ENCODE measurements at places on chromosomes 13 and 19.
A peak's percentile ranks its signal among the peaks of the same experiment; 100 is the strongest.

DNA sequence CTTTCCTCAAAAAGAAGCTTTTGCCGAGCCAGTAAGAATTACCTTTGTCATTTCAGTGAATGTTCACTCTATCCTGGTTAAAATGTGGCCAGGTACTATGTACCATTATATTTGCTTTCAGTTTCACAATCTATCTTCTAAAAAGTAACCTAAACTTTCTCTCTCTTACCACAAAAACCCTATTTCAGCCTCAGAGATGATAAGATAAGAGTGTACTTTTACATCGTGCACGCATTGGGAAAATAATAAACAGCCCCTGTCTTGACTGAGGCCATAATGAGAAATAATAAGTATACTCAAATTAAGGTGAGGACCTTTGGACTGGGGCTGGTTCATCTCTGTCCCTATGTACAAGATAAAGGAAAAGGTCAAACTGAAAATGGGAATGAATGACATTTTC, 77.7 kb downstream of the ZNF726 start:
- no peak for DNase-seq

- DNase-seq: peak; percentile 11
Measured at GRCh38 chr13:100976993-100977392, 302.4 kb upstream of the TMTC4 start.

DNA sequence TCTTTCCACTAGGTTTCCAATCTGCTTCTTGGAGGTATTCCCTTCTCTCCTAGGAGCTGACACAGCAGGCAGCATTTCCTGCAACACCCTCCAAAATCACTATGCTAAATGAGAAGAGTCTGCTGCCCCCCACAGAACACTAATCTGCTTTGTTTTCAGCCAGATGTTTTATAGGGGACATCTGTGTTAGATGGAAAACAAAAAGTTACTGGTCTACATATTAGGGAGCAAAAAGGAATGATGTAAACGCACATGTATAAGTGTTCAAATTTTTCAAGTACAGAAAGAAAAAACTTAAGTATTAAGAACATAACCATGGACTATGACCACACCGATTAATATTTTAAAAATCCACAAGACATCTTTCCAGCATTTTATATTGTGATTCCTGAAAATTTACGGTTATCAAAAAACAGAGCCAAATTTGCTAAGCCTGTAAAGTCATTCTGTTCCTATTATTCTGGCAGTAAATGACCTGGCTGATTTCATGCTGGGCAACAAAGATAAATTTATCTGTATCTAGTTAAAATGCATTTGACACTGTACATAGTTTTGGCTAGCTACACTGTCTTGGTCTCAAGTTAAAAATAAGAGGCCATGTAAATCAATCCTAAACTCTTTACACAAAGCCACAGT, 63.3 kb downstream of the DCLK1 start:
- DNase-seq: peak; percentile 68

DNA sequence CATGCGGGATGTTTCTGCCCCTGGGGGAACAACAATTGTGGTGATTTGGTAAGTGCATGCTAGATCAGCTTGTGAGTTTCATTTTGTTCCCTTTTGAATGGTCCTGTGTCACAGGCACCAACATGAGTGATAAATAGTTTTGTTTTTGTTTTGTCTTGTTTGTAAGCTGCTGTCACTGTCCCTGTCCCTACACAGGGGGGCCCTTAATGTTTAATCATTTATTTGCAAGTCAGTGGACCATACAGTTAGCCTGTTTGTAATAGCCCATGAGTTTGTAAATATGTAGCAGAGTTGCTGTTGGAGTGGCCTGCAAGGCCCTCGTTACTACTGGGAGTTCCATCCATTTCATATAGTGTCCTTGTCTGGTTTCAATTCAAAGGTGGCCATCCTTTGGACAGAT, 979.6 kb upstream of the SPRY2 start:
- no peak for DNase-seq

GRCh38 chr13:81140675-81141074, 799.7 kb upstream of the SPRY2 start:
- DNase-seq: no peak

- DNase-seq: no peak
Measured at GRCh38 chr13:40878823-40879222, 89.4 kb downstream of the SLC25A15 start.

GRCh38 chr13:70518081-70518480, 409.8 kb upstream of the KLHL1 start:
- DNase-seq: no peak

DNA sequence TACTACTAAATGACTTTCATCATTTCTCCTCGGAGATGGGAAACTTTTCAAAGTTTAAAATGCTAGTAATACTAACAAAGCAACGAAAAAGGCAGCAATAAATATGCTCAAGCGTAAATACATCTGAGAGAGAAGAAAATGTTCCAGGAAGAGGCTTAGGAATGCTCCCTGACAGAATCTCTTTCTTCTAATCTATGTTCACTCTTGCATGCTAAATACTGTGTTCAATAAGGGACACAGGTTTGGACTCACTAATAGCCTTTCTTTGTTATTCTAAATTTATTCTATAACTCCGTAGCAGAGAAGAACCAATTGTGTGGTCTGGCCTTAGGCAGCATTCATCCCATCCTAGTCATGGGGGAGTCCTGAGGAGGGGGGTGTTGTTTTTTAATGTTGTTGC, 823.0 kb downstream of the PCDH9 start:
- no peak for DNase-seq

DNA sequence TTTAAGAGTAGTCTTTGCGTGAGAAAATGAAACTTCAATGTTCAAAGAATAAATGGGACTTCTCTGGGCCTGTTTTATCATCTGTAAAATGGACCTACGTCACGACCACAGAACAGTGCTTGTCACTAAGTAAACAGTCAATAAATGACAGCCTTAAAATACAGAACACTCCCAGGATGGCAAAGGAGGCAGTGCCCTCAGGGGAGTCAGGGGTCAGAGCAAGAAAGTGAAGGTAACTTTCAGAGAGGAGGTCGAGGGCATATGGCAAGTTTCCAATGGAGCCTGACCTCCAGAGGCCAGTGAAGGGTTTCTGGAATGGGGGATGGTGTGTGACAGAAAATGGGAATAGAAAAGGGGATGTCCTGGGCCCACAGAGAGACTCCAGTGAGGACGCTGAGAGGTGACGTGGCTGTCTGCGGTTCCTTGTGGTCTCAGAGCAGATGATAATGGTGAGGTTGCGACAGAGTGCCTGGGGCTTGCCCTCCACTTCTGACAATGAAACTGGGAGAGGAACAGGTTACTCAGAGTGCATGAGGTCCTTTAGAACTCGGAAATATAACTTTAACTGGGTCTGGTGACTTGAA, 91.8 kb downstream of the UBL3 start:
- no peak for DNase-seq

GRCh38 chr19:57830071-57830602, at the start of gene ZNF587B:
ZNF587B (plus strand) TSS chr19:57830299; CDS start chr19:57830529, 230 bp downstream.
- DNase-seq: peak; percentile 59

DNA sequence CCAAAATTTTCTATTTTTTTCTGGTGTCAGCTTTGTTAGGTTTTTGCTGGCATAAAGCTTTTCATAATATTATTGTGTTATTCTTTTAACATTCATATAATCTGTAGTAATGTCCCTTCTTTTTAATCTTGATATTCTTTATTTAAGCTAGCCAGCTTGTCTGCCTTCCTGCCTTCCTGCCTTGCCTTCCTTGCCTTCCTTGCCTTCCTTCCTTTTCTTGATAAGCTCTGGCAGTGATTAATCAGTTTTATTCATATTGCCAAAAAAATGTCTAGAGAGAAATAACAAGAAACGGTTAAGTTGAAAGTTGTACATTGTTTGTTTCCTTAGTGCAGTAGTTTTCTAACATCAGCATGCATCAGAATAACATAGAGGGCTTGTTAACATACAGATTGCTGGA, 257.5 kb downstream of the MAB21L1 start:
- DNase-seq: no peak

- no peak for DNase-seq
Measured at GRCh38 chr19:7869910-7870511, 4.2 kb downstream of the PRR36 start.

DNA sequence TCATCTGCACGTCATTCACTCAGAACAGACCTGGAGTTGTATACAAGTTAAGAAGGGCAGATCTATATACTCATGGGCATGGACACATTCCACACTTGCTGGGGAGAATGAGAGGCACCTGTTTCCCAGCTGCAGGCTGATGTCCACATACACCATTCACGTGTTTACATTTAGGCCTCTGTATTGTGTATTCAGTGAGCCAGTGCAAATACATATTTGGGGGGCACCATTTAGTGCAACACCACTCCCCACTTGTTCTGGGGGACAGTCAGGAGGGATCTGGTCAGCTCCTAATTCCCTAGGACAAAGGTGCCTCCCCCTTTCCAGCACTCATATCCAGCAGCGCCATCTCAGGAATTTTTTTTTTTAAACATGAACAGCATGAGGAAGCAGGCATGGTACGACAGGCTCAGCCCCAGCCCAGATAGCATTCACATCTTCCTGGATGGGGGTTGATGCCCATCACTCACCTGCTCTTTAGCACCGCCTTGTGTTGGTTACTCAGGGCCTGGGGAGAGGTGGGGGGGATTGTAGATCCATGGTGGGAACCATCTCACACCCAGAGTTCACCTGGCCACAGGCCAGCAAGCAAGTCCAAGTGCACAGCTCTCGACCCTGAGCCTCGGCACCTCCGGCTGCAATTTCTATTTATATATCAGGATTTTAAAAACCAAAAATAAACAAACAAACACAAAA, 56.9 kb upstream of the ZNF254 start:
- DNase-seq: no peak

GRCh38 chr13:106432636-106433035, 102.8 kb downstream of the EFNB2 start:
- DNase-seq: peak; percentile 32

DNA sequence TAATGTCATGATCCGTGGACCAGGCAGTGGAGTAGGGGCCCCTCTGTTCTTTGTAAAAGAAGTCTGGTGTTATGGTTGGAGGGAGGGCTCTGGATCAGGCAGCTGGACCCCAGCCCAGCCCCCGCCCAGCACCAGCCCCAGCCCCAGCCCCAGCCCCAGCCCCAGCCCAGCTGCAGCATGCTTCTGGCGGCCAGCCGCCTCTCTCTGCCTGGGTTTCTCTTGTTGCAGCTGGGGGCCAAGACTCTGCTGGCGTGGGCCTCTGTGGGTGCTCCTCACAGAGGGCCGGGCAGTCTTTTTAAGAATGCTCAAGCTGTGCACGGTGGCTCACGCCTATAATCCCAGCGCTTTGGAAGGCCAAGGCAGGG, 17.9 kb downstream of the DOT1L start:
- no peak for DNase-seq

DNA sequence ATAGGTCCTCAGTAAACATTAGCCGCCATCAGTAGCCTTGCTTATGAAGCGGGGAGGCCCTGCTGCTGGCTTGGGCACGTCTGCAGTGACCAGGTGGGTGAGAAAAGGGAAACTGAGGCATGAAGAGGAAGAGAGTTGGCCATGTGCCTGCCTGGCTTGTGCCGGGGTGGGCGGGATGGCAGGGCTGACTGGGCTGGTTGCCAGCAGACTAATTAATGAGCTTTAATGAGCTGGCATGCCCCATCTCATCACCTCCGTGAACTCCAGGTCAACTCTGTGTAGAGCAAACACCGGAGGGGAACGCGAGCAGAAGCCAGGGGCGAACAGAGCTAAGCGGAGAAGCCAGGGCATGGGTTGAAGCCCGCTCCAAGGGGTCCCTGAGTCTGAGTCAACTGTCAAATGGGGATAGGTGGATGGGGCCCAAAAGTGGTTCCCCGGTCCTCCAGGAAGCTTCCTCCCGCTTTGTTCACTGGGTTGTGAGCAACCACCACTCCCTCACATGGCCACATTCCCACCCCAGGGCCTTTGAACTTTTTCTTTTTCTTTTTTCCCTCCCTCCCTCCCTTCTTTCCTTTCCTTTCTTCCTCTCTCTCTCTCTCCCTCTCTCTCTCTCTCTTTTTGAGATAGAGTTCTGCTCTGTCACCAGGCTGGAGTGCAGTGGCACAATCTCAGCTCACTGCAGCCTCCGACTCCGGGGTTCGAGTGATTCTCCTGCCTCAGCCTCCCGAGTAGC, 8.7 kb downstream of the NR2F6 start:
- DNase-seq: no peak

DNA sequence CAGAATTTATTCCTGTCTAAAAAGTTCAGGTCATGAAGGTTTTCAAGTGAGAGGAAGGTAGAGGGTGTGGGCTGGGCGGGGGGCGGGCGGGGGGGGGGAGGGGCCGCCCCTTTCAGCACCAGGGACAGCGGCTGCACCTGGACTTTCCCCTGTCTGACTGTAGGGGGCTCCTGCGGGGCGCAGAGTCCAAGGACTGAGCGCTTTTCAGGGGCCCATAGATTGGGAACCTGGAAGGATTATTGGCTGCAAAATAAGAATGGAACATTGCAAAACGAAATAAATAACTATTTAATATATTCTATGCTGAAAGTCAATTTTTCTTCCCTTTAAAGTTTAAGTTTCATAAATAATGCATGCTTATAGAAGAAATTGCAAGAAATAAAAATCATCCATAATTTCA, 8.9 kb upstream of the CYP4F3 start:
- no peak for DNase-seq

GRCh38 chr13:78709028-78709427, 50.1 kb upstream of the OBI1 start:
- no peak for DNase-seq

DNA sequence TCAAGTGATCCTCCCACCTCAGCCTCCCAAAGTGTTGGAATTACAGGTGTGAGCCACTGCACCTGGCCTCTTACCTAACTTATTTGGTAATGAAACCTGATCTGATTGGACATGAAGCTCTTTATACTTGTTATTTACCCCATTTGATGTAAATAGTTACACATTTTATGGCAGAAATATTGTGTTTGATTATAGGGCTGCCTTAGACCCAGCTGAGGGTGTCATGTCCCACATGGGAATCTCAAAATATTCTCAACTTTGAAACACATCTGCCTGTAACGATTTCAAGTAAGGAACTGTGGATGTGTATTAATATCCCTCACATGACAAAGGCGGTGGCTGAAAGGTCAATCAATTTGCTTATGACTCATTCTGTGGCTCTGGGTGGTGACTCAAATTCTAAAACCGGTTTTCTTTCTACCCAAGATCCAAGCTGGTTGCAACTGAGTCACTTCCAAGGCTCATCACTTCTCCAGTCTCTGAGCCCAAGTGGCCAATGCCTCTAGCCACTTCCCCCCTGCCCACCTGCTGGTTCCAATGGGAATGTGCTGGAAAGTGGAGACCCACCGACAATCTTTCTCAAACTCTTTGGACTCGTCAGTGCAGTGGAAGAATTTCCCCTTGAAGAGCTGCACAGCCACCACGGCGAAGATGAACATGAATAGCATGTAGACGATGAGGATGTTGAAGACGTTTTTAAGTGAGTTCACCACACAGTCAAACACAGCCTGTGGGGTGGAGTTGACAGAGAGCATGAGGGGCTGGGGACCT, 110.9 kb downstream of the IER2 start:
- peak; percentile 77 for DNase-seq
